ENCODE measurements at places on chromosomes 1 and 21.

GRCh38 chr1:110897681-110898080 lies 24.7 kb downstream of the CD53 start:
- no peak for DNase-seq

DNA sequence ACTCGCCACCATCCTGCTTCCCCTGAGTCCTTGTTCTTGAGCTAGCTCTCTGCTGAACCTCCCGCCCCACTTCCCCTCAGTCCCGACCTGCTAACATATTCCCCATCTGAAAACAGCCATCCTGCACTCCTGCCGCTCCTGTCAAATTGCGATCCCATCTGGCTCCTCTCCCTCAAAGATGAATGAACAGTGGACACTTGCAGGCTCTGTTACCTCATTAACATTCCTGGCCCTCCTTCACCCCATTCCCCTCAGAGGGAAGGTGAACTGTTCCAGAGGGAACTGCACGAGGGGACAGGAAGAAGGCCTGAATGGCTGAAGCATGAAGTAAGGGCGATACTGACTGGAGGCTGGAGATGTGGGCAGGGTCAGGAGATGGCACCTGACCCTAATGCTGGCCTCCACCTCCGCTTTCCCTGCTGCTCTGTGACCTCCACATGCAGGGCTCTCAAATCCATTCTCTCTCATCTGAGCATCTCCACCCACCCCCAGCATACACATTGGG lies 7.4 kb upstream of the CELSR2 start:
- DNase-seq: no peak

GRCh38 chr21:41506611-41507520 lies 1.1 kb downstream of the TMPRSS2 start:
- no peak for DNase-seq

DNA sequence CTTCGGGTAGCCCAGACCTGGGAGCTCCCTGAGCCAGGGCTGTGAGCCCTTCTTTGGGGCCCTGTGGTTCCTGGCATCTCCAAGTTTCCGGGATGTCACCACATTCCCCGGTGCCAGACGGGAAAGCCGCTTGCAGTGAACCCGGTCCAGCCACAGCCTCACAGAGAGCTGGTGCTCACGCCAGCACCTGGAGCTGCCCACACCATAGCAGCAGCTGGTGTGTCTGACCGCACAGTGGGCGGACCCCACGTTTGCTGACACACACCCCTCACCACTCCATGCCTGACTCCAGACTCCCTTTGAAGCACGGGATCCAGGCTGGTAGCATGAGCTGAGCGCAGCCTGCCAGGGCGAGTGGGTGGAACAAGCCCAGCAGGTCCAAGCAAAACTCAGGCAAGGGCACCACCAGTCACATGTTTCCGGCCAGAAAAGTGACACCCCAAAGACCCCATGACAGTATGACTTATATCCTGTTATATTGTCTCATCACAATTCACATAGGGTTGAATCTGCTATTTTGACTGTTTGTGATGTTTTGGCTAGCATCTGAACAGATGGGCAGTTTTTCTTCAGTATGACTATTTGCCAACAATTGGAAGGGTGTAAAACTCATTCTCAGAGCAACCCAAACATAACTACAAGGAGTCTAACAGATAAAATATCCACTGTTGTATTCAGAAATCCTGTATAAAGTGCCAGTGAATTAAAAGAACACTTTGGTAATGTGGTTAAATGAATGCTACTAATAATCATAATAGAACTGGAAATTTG lies 285.4 kb downstream of the SMYD3 start:
- no peak for DNase-seq

GRCh38 chr1:237760951-237761350 lies 129.8 kb downstream of the ZP4 start:
- DNase-seq: no peak

DNA sequence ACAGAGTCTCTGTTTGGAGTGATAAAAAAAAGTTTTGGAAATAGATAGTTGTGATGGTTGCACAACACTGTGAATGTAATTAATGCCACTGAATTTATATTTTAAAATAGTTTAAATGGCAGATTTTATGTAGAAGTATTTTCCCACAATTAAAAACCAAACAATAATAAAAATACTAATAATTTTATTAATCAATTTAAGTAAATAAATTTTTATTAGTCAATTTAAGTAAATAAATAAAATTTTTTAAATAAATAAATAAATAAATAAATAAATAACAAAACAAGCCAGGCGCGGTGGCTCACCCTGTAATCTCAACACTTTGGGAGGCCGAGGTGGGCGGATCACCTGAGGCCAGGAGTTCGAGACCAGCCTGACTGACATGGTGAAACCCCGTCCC lies 4.9 kb upstream of the KDF1 start:
- DNase-seq: no peak

GRCh38 chr1:172760121-172760520 lies 101.2 kb downstream of the FASLG start:
- DNase-seq: no peak

GRCh38 chr1:60402816-60403215 lies 329.2 kb upstream of the C1orf87 start:
- no peak for DNase-seq

- DNase-seq: no peak
Measured at GRCh38 chr1:3312898-3313575, 141.4 kb upstream of the ARHGEF16 start.

GRCh38 chr1:94951046-94951445 lies 24.1 kb upstream of the CNN3 start:
- DNase-seq: no peak

DNA sequence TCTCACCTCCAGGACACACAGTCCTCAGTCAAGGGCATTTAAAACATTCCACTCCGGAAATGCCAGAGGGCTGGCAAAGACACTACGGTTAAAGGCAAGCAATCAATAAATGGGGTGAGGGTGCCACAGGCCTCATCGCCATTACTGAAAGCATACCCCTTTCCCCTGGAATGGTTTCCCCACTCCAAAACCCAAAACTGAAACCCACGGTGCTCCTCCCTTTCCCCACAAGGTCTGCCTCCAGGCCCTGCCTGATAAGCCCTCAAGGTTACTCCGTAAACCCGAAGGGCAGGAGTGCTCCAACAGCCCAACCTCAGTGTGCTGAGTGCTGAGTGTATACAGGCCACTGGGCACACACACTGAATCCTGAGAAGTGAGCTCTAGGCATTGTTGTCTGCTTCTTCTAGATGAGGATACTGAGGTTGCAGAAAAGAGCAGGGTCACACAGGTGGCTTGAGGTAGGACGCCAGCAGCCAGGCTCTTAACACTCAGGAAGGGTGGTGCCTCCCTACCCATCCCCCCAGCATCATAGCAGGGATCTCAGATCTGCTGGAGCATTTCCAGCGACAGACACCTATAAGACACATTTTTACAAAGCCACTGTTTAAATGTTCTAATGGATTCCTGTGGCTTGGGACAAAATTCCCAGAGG lies 29.0 kb downstream of the SSBP3 start:
- no peak for DNase-seq

DNA sequence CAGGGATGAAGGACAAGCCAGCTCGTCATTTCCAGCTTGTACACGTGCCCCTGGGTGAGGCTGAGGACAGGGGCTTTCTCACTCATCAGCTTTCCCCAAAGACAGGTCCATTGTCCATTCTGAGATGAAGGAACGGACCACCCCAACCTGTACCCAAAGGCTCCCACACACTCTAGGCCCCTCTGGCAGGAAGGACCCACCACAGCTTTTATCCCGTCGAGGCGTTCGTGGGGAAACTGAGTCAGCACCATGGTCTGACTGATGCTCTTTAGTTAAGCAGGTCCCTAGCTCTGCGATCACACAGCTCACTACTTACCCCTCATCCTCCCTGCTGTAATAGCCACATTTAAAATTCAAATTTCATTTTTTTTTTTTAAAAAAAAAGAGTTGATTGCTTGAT lies 117.3 kb downstream of the AJAP1 start:
- no peak for DNase-seq

DNA sequence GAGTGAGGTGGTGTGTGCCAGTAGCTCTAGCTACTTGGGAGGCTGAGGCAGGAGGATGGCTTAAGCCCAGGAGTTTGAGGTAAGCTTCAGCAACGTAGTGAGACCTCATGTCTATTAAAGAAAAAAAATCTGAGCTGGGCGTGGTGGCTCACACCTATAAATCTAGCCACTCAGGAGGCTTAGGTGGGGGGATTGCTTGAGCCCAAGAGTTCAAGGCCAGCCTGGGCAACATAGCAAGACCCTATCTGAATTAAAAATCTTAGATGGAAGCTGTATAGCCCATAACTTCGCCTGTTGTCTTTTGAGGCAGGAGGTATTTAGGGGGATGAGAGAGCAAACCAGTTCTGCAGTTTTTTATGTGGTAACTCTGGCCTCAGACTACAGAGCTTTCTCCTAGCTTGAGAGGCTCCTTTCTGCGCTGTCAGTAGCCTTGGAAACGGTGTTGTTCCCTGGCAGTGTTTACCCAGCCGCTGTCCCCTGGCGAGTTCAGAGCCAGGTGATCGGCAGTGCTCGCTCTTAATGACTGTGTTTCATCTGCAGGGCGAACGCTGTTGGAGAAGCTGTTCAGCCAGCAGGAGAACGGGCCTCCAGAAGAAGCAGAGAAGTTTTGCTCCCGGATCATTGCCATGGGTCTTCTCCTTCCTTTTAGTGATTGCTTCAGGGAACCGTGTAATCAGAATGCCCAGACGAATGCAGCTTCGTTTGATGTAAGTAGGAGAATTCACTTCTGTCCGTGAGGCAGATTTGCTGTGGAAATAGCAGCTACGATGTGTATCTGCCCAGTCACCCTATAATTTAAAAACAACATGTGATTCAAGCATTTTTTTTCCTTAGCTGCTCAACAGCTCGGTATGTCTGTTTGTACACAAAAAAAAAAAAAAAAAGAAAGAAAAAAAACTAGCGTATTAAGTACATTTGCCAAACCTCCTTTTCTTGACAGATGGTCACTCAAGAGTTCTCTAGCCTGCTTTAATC lies 31.2 kb downstream of the FMN2 start:
- peak; percentile 61 for DNase-seq

DNA sequence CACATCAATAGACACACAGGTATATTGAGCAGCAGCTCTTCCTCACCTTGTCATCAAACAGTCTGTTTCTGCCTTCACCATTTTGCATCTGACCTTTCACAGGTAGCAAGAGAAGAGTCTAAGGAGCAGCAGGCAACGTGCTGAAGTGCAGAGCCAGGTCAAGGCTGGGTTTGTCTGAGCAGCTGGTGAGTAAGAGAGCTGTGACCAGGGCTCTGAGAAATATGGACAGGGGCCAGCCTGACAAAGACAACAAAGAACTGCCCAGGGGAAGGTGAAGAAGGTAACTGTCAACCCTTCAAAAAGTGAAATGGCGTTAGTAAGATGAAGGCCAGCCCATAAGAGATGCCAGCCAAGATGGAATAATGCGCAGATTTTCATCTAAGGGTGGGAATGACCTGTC lies 58.9 kb upstream of the LRRC8D start:
- no peak for DNase-seq

DNA sequence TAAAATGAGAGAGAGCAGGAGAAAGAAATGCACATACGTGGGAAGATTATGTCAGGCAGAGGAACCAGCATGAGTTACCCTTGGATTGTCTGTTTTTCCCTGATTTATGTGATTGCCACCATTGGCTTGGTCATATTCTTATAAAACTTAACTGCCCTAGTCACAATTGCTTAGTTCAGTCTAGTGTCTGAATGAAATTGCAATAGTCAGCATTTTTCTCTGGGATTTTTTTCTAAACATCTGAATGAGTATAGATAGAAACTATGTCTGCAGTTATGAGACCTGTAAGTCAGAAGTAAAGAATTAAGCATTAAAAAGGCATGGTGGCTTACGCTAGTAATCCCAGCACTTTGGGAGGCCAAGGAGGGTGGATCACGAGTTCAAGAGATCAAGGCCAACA lies 889.8 kb downstream of the PLA2G4A start:
- no peak for DNase-seq

DNA sequence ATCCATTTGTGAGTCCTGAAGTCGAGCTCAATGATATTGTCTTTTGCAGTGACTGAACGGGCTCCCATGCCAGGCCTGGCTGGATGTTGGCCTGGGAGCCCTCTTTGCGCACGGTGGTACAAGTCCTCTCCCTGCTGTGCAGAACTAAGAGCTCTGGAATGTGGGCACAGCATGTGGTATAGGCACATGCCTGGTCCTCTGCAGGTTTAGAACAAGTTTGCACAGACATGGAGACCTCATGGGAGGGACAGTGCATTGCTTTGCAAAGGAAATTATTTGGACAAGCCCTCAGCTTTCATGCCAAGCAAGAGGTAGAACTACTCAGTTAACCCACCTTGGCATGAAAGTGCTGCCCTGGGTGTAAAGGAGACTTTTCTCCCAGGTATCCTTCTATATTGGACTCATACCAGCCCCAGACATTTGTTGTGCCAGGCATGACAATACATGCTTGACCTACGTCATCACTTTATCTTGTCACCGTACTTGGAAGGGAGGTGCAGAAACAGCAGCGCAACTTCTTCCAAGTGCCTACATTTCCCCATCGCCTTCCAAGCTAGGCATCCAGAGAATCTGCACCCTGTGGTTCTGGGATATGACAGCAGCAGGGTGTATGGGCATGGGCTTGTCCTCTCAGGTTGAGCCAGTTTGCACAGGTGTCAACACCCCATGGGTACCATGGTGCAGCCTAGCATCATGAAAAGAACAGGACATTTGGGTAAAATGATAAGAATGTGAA lies 37.6 kb upstream of the MRPS6 start:
- no peak for DNase-seq

DNA sequence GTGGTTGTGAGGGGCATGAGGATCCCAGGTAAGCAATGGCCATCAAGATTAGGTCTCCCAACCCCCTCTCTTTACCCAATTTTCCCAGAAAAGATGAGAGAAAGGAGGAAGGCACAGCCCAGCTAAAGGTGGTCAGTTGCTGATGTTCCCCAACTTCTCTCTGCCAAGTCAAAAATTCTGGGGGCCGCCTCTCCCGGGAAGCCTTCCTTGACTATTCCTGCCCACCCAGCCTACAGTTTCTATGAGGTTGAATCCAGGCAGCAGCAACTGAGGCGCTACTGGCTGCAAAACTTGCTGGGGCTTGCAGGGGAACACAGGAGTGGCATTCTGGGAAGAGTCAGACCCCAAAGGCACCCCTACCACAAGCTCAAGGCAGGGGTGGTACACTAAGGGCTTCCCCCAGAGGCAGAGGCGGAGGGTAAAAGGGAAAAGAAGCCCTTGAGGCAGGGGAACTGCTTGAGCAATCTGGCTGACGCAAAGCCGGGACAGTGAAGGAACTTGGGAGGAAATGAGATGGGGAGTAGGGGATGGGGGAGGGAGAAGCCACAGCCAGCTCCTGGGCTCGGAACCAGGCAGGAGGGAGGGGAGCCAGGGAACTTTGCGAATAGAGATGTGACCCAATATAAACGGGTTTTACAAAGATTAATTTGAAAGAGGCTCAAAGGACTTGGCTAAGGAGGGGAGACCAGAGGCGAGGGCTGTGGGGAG lies 31.2 kb downstream of the SDC3 start:
- DNase-seq: no peak

DNA sequence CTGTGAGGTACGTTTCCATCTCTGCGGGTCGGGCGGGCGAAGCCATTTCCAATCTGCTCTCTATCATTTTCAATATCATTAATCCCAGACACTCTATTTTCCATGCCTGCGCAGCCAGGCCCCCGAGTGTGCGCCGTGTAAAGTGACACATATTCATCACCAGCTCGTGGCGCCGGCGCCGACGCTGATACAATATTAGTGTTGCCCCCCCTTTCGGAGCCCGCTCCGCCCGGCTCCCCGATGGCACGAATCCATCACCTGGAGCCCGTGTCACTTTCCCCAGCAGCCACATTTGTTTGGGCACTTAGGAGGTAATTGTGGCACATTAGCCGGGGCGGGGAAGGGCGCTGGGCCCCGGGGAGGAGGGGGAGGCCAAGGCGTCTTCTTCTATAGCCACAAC lies 33.7 kb upstream of the DMBX1 start:
- peak; percentile 86 for DNase-seq

All from NCI-H1105 (cell line).